ENCODE measurements at places on chromosomes 1 and 21.

DNA sequence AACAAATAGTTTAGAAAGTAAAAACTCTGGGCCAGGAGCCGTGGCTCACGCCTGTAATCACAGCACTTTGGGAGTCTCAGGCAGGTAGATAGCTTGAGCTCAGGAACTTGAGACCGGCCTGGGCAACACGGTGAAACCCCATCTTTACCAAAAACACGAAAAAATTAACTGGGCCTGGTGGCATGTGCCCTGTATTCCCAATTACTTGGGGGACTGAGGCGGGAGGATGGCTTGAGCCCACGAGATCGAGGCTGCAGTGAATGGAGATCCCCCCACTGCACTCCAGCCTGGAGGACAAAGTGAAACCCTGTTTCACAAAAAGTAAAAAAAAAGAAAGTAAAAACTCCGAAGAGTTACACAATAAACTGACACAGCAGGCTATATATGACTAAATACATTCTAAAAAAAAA, 10.6 kb downstream of the CEP170 start:
- no peak for DNase-seq

- peak; percentile 60 for DNase-seq
Measured at GRCh38 chr1:151472856-151473731, 13.8 kb upstream of the POGZ start.

- DNase-seq: no peak
Measured at GRCh38 chr1:210826686-210827085, 307.3 kb downstream of the KCNH1 start.

GRCh38 chr1:159942632-159943277, 2.7 kb downstream of the IGSF9 start:
- no peak for DNase-seq

DNA sequence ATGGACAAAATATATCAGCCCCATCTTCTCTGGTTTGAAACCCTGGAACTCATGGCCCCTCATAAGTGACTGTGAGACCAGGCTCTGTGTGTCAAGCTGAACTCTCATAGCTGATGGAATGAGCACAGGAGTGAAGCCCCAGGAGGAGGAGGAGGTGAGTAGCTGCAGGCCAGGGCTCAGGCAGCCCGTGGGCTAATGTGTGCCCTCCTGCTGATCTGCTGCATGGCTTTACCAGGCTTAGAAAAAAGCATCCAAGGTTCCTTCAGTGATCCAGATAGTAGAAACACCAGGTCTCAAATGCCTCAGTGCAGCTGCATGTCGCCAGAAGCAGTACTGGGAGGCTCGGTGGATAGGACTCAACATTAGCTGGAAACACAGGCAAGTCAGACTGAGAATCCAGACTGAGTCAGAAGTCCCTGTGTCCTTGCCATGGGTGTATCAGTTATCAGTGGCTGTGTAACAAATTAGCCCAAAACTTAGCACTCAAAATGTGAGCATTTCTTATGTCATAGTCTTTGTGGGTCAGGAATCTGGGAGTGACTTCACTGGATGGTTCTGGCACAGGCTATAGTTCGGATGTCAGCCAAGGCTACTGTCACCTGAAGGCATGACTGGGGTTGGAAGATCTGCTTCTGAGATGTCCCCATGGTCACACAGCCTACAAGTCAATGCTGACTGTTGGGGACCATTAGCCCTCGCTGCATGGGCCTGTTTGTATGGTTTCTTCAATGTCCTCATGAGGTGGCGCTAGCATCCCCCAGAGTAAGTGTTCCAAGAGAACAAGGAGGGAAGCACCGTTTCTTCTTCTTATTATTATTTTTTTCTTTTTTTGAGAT, 255.4 kb upstream of the IRF2BP2 start:
- no peak for DNase-seq

DNA sequence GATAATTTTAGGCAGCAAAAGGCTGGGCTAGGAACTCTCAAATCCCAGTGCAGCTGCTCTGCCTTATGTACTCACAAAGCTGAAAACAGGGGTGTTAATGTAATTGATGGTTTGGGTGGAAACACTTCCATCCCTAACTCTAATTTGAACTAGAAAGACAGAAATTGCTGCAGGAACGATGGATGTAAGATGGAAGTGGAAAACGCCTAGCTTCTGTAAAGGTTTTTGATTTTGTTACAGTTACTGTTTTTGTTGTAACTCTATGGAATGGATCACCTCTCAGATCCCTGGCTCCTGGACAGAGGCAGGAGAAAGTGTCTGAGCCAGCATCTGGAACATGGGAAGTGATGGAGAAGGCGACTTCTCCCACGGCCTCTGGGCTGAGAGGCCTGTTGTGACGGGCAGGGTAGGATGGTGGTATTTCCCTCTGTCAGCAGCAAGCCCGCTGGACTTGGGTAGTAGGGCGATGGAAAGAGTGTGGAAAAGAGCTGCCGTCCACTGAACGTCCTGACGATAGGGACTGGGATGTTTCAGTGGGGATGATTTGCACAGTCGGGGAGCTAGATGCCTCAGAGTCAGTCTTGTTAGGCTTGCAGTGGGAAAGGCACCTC, 1.6 kb downstream of the TRAF5 start:
- DNase-seq: no peak

- no peak for DNase-seq
Measured at GRCh38 chr1:109243860-109244552, 5.3 kb upstream of the CELSR2 start.

- DNase-seq: no peak
Measured at GRCh38 chr1:244705261-244706234, 52.6 kb downstream of the DESI2 start.

DNA sequence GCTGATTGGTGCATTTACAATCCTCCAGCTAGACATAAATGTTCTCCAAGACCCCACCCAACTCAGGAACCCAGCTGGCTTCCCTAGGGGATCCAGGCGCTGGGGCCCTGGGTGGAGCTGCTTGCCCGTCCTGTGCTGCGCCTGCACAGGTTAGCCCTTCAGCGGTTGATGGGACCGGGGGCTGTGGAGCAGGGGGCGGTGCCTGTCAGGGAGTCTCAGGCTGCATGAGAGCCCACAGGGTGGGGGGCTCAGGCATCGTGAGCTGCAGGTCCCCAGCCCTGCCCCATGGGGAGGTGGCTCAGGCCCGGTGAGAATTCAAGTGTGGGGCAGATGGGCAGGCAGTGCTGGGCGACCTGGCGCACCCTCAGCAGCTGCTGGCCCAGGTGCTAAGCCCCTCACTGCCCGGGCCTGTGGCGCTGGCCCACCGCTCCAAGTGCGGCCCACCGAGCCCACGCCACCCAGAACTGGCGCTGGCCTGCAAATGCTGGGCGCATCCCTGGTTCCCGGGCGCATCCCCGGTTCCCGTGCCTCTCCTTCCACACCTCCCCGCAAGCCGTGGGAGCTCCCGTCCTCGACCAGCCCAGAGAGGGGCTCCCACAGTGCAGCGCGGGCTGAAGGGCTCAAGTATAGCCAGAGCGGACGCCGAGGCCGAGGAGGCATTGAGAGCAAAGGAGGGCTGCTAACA, 23.1 kb upstream of the CLCA4 start:
- DNase-seq: no peak

DNA sequence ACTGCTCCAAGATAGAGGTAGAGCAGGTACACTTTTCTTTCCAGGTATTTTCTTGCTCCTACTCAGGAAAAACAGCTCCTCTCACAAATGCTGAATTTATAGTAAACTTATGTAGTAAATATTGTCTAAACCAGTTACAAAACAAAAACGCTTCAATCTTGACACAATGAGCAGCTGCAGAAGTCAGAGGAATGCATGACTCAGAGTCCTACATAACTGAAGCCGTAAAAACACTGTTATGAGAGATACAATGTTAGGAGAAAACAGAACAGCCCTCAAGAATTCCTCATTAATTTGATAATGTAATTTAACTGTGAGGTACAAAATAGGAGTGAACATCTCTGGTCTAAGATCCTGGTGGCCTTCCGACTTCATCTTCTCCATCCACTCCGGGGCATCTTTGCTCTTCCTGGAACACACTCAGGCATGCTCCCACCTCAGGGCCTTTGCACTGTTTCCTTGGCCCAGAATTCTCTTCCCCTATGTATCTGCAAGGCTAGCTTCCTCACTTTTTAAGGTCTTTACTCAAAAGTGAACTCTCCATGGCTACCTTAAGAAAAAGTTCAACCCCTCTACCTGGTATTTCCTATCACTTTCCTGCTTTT, 138.5 kb downstream of the SLC45A1 start:
- DNase-seq: peak; percentile 71
